HuH-7.5 (cell line): ENCODE measurements at places on chromosomes 3 and 15.

DNA sequence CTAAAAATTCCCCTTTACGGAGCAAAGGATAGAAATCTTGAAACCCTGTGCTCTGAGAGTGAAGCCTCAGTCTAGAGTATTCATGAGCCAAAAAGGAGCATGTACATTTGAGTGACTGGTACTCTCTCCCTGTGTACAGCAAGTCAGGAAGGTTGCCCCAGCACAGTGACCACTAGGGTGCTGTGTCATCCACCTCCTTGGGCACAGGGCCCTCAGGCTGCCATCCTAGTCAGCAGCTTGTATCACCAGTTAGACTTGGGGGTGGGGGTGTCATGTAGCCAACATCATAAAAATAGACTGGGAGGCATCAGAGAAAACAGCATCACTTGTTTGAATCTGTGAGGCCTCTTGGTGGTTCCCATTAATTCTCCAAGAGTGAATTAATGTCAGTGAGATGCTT lies 12.0 kb downstream of the NME9 start:
- no peak for DNase-seq

- no peak for DNase-seq
These were observed 142.8 kb upstream of the TOPAZ1 start for GRCh38 chr3:44098656-44099415.

DNA sequence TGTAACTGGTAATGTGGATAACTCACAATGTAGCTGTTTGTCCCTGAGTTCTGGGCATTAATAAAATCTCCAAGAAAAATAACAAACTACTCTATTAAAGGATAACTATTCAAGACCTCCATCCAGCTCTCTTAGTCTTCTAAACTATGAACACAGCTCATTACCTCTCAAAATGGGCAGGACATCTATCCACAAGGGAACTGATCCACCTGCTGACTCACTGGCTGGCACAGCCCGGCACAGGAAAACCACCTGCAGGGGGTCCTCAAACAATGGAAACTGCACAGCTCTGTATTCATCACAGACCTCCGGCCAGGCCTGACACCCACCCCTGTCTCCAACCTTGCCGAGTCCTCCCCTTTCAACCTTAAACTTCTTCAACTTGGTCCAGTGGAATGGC lies 255.4 kb downstream of the TJP1 start:
- DNase-seq: no peak

- no peak for DNase-seq
These were observed 21.4 kb upstream of the MCF2L2 start for GRCh38 chr3:183449791-183450190.
